ENCODE measurements at places on chromosomes 5 and 9.

DNA sequence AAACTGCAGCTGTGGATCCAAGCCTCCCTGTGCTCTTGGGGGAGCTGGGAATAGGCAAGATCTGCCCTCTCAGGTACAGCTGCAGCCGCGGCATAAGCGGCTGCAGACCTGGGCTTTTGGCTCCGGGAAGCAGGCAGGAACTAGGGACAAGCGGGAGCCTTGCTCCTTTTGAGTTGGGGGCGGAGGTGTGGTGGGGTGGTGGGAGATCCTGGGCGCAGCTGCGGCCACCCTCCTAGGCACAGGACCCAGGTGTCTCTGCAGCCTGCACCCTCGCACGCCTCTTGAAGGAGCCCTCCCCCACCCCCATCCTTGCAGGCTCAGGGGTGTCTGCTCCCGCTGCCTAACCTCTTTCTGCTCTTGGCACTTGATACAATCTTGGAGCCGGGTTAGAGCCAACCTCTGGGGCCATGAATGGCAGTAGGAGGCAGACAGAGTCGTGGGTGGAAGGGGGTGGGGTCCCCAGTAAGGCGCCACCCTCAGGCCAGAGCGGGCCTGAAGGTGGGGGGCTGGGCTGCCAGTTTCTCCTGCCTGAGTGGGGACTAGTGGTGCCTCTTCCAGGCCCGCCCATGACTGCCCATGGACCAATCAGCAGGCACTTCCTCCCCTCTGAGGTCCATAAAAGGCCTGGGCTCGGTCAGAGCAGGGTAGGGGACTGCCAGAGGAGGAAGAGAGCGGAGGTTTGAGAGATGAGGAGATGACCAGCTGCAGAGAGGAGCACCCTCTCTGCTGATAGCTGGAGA, 267.6 kb upstream of the TNC start:
- no peak for DNase-seq

DNA sequence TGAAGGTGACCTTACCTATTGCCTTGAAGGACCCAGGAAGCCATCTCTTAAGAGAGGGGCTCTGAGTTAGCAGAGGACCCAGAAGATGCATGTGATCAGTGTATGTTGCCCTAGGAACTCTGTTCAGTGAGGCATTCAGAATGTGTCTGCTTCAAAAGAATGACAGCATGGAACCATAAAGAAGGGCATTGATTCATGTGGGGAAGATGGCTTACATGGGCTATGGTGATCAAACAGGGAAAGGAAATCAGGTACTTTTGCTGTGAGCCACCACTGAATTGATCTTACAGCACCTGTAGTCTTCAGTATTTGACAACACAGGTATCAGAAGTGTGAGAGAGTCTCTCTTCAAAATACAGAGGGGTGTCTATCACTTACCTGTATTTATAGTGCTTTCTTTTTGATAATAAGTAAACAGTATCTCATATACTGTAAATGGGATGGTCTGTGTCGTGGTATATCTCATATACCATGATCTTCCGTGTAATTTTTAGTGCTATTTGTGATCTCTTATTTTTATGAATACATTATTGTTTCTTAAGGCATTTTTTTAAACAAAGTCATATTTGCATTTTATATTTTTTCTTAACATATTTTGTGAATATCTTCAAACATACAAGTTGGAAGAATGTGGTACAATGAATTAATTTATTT, 57.0 kb downstream of the FOCAD start:
- no peak for DNase-seq

DNA sequence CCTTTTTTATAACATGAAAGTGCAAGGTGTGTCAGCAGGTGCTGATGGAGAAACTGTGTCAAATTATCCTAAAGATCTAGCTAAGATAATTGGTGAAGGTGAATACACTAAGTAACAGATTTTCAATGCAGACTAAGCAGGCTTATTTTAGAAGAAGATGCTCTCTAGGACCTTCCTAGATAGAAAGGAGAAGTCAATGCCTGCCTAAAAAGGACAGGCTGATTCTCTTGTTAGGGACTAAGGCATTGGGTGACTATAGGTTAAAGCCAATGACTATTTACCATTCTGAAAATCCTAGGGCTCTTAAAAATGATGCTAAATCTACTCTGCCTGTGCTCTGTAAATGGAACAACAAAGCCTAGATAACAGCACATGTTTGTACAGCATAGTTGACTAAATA, 1682.4 kb downstream of the MAT2B start:
- DNase-seq: no peak

GRCh38 chr9:133684121-133684935, 48.2 kb downstream of the DBH start:
- no peak for DNase-seq

DNA sequence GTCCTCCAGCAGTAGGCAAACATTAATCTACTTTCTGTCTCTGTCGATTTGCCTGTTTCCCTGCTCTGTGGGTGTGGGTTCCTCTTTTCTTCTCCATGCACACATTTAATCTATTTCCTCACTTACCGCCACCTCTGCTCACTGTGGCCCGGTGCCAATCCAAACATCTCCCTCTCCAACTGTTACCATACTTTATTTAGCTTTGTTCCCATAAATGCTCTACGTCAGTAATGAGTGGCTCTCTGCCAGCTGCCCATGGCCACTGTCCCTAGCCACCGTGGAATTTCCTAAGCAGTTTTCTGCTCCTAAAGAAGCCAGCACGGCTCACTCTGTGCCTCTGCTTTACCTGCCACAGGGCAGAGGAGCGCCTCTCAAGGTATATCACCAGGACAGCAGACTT, 19.5 kb upstream of the GOLPH3 start:
- no peak for DNase-seq

DNA sequence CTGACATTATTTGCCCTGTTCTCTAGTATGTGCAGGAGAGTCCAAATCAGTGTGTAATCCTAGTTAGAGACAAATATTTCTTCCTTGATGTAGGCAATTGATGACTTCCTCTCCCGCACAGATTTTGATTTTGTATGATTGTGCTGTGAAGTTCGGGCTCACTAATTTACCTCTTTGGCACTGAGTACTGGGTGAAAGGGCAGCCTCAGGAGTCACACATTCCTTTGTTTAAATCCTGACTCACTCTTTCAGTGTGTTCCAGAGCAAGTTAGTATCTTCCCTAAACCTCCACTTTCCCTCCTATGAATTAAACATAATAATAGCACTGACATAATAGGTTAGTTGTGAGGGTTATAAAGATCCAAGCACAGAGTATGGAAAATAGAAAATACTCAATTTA, 269.7 kb downstream of the ISL1 start:
- DNase-seq: no peak

DNA sequence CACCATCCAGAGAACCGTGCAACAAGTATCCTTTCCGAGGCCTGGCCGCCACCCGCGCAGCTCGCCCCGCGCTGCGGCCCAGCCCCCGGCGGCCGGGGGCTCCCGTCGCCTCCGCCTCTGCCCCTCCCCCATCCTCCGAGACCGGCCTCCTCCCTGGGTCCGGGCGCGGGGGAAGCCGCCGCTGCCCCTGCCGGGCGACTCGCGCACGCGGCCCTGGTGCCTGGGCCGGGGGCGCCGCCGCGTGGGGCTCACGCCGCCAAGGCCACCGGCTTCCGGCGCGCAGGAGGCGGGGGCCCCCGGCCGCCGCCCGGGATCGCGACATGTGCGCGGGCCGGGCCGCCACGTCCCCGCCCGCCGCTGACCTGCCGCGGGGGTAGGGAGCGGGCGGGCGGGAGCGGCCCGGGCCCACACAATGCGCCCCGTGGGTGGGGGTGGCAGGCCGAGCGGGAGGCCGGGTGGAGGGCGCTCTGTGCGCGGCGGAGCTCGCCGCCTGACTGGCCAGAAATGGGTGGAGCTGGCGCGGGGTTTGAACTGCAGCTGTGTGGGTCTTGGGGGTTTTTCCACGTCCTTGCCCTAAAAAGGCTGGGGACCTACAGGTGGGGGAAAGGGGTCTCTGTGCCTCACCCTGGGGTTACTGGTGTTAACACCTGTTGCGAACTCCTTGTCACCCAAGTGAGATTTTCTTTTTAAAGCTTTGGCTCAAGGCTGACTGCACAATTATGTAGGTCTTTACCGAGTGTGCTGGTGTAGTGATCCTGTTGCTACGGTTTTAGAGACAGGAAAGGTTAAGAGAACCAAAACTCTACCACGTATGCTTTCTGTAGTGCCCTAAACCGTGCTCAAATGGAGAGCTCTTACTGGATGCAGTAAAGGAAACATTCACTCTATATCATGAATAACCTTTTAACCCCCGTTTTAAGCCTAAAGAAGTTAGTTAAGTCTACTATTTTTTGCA, 32.3 kb downstream of the TNPO1 start:
- DNase-seq: peak; percentile 64
